Epithelial cell of esophagus (primary cell): ENCODE measurements at places on chromosomes 11 and 22.
A peak's percentile ranks its signal among the peaks of the same experiment; 100 is the strongest.

DNA sequence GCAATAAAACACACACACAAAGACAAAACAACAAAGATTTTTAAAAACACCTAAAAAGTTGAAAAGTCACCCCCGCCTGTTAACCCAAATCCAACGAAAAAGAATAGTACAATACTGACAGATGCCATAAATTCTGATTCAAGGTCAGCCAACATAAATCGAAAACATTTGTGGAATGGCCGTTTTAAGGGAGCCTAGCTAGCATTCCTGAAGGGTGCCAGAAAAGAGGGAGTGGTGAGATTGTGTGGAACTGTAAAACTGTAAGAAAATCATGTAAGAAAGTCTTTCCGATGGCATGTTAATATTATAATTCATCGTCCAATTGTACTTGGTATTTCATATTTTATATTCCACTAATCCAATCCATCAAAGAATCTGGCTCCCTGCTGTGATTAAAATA lies 75.1 kb downstream of the RAB38 start:
- no peak for DNase-seq

- peak; percentile 11 for DNase-seq
Observed at GRCh38 chr11:6622261-6623171, 3.3 kb upstream of the TPP1 start.

DNA sequence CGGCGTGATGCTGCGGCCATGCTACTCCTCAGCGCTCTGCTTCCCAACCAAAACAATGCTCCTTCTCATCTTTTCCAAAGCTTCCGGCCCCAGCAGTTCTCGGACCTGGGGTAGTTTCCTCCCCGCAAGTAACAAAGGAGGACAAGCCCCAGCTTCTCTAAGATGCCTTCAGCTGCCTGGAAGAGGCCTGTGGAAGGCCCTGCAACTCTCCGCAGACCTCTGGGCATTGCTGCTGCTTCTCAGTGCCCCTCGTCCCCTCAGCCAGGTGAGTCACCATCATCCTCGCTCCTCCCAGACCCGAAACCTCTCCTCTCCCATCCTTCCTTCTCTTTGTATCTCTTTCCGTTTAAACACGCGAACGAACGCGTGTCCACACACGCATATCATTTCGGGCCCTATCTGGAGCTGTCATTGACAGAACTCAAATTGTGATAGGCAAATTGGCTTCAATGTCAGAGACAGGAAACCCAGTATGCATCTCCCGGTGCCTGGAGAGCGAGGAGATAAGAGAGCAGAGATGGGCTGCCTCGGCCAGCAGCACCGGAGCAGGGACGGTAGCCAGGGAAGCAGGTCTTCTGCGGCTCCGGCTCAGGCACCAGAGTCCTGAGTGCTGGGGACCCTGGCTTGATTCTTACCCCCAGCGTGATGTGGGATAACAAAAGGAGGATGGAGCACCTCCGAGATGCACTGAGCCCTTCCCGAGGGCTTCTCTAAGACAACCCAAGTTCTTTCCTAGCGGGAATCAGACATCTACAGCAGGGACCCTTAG lies 22.0 kb upstream of the JAM3 start:
- no peak for DNase-seq

DNA sequence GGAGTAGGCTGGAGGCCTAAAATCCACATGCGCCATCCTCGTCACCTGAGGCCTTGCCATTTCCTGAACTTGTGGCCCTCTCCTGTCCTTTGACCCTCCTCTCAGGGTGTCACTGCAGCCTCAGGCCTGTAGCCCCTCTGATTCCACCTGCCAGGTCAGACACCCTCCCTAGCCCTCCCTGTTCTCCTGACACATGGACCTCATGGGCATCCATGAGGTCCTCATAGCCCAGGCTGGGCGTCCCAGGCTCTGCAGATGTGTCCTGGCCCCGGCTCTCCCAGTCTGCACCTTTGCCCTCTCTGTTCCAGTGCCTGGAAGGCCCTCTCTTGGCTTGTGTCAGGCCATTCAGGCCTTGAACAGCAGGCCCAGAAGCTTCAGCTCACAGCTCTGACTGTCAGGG lies 15.8 kb downstream of the RAB36 start:
- DNase-seq: no peak

DNA sequence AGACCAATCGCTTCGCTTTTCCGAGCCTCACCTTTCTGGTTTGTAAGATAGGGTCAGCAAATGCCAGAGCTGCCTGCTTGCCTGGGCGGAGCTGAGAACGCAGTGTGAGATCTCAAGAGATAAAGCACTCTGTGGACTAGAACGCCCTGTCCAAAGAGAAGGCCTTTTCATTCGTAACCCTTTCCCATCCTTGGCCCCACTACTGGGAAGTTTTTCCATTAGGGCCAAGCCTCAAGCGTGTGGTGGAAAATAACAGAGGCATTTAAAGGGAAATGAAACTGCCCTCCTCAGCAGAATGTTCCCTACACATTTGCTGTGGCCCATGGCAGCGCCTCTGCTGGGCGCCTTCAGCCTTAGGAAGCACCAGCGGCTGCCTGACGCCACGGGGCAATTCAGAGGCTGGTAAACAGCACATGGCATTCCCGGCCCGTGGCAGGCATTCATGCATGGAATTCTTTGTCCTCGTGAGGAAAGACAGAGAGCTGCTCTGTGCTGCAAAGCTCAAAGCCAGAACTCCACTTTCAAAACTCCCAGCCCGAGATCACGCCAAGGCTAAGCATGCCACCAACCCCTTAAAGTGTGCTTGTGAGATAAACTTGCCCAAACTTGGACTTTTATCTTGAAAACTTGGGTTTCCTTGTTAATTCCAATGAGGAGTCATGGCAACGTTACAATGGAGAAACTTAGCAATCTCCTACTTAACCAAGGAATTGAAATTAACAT lies 38.1 kb downstream of the AHNAK start:
- DNase-seq: peak; percentile 66

DNA sequence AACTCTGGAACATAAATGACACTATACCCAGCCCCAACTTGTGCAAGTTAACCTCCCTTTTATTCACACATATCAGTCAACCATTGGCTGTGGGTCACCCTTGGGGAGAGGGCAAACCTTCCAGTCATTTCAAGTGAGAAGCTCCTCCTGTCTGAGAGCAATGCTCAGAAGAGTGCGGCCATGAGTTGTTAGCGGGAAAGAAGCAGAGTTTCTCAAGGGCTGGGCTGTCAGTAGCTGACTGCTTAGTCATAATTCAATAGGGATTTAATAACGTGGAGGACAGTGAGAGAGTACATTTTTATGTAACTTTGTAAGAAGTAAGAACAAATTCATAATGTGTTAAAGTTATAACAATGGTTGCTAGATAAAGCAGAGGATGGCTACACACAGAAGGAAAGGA lies 5.1 kb downstream of the PATE2 start:
- DNase-seq: peak; percentile 5

- peak; percentile 27 for DNase-seq
Observed at GRCh38 chr11:132099692-132100091, 729.3 kb downstream of the NTM start.

GRCh38 chr11:124623861-124624525 lies 1.3 kb downstream of the TBRG1 start:
- DNase-seq: no peak

- DNase-seq: no peak
Observed at GRCh38 chr22:37409031-37409430, 18.2 kb downstream of the ELFN2 start.

- no peak for DNase-seq
Observed at GRCh38 chr11:41316751-41317150, 142.7 kb downstream of the LRRC4C start.

- DNase-seq: peak; percentile 80
Observed at GRCh38 chr22:39997939-39998726, 3.4 kb downstream of the FAM83F start.

DNA sequence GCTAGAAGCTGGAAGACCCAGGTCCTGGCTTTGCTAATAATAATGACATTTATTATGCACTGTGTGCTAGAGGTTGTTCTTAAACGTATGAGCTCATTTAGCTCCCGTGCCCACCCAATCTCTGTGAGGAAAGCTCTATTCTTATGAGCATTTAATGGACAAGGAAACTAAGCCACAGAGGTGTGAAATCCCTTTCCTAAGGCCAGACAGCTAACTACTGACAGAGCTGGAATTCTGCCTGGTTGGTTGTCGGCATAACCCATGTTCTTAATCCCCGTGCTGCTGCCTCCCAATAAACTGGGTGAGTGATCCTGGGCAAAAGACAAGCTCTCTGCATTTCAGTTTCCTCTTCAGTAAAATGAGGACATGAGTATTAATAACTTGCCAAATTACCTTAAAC lies 49.4 kb downstream of the SNX19 start:
- DNase-seq: no peak

GRCh38 chr22:38844315-38845003 lies 631 bp upstream of the NPTXR start:
- no peak for DNase-seq

DNA sequence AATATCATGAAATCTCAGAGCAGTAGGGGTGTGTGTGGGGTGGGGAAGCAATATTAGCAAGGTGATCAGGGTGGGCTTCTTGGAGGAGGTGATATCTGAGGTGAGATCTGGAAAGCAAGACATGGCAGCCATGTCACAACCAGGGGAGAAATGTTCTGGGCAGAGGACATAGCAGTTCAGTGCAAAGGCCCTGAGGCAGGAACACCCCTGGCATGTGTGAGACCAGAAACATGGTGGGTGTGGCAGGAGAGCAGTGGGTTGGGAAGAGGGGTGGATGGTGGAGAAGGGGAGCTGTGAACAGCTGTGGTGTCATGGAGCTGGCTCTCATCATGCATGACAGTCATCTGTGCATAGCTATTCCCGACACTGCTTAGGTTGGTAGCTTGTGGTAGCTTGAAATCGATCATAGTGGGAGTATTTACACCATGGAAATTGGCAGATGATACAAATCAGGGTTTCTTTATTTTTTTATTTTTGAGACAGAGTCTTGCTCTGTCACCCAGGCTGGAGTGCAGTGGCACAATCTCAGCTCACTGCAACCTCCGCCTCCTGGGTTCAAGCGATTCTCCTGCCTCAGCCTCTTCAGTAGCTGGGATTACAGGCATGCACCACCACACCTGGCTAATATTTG lies 17.9 kb upstream of the MPPED1 start:
- DNase-seq: no peak

DNA sequence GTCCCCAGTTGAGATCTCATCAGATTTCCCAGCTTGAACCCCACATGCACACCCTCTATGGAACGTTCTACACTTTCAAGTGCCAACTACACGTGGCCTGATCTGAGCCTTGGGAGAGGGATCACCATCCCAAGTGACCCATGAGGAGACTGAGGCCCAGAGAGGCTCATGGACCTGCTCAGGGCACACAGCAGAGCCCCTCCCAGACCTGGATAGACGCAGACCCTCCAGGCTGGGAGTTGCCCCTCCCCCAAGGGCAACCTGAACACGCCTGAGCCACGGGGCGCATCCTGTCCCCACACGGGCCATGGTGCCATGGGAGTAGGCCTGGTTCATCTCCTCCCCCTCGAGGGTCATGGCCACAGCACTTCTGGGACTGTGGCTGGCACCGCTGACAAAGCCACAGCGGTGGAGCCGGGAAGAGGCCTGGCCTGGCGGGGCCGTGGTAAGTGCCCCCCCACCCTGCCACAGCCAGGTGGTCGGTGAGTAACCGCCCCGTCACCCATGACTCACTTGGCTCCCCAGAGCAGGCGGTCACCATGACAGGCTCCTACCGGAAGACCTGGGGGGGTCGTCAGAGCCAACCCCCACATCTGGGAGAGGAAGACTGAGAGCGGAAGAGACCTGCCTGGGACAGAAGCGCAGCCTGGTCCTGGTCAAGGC lies 8.1 kb downstream of the WNT7B start:
- peak; percentile 91 for DNase-seq

DNA sequence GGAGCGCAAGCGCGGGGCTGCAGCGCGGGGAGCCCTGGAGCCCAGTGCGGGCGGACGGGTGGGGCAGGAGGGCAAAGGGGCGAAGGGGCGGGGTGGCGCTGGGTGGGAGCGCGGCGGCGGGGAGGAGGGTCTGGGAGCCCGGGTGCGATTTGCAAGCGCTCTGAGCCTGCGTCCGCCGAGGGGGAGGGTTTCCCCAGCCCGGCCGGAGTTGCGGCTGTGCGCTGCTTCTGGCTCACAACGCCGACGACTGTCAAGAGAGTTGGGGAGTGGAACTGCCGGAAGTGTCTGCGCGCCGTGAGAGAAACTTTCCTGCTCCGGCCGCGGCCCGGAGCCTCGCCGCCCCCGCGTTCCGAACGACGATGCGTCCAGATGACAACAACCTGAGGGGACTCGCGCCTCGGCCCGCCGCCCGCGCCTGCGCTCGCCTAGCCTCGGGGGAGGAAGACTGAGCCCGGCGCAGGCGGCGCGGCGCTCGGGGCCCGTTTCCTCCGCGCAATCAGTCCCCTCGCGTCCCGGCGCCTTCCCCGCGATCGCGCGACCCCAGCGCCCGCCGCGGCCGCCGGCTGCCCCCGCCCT lies at the start of gene ARHGAP42:
Gene ARHGAP42, plus strand, starts transcription at position 235 of the 576 bp plus-strand sequence. CDS start 391 bp downstream, outside the sequence.
- peak; percentile 63 for DNase-seq

GRCh38 chr11:92675810-92676209 lies 293.6 kb upstream of the MTNR1B start:
- DNase-seq: no peak

GRCh38 chr11:33373636-33374035 lies 116.5 kb downstream of the HIPK3 start:
- no peak for DNase-seq

DNA sequence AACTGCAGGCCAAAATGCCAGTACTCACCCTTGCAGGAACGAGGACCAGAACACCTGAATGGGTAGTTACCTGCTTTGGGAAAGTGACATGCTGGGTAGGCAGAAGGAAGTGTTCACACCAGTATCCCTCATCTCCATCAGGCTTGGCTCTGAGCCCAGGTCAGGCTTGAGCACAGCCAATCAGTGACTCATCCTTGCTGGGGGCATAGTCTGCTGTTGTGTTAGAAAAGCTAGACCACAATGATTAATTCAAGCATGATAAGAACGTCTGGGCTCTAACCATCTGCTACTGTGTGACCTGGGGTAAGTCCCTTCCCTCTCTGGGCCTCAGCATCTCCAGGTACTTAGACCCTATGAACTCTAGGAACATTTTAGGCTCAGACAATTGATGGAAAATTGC lies 450.4 kb downstream of the MIAT start:
- DNase-seq: peak; percentile 97

DNA sequence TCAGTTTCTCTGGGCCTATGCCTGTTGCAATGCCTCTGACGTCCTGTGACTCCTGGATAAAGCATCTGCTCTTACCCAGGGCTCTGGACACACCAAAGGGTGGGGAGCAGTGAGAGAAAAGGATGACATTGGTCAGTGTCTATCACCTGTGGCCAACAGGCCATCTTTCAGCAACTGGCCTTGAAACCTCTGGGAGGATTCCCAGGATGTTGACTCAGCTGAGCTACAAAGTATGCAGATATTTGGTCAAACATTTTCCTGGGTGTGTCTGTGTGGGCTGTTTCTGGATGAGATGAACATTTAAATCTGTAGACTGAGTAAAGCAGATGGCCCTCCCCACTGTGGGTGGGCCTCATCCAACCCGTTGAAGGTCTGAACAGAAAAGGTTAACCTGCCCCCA lies 149.9 kb downstream of the SPATA19 start:
- no peak for DNase-seq
